ENCODE measurements at places on chromosomes 3 and 15.

- DNase-seq: no peak
Measured at GRCh38 chr15:29208352-29208751, 61.3 kb downstream of the NSMCE3 start.

GRCh38 chr3:144375088-144375487, 403.5 kb downstream of the DIPK2A start:
- no peak for DNase-seq

DNA sequence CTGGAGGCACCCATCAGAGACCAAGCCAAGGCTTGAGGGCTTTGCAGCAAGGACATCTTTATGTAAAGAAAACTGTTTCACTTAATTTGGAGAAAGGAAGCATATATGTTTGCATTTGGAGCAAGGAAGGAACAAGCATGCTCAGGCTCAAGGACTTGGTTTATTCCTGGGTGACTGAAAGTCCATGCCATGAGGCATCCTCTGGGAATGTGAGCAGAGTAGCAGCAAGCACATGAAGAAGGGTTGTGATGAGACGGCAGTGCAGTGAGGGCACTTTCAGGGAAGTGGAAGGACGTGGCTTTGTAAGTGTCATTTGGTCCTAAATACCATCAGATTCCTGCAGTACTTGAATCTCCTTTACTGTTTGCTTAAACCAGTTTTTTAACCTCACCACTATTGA, 26.8 kb downstream of the POLG start:
- no peak for DNase-seq

- DNase-seq: no peak
Measured at GRCh38 chr15:66480267-66480666, 17.3 kb downstream of the SNAPC5 start.

DNA sequence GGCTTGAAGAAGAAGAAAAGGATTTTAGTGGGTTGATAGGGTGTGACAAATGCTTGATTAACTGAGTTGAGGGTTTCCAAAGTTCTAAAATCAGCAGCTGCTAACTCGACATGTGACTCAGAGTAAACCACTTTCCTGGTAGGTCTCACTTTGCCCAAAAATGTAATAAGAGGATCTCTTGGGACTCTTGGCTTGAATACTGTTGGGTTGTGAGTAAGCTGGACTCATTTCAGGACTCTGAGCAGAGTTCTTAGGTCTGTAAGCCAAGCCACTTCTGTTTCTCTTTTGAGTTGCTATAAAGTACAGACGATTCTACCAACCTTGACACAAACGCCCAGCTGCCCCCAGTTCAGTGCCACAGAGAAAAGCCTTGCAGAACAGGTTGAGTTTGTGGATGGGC, 241.1 kb downstream of the ZNF621 start:
- DNase-seq: peak; percentile 83

DNA sequence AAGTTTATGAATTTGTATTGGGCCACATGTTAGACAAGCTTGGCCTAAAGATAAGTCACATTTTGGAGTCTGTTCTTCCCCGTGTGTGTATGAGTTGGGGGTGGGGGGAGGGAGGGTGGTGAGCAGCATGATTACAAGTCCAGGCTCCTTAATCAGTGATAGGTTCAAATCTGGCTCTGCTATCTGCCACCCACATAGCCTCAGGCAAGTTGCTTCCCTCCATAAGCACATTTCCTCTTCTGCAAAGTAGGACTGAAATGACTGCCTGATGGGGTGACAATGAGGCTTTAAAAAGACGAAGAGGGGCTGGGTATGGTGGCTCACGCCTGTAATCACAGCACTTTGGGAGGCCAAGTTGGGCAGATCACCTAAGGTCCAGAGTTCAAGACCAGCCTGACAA, 1.1 kb upstream of the SPATA12 start:
- no peak for DNase-seq

GRCh38 chr3:99662838-99663570, 24.6 kb downstream of the COL8A1 start:
- no peak for DNase-seq

GRCh38 chr15:80445300-80446041, 41.3 kb downstream of the ARNT2 start:
- no peak for DNase-seq

GRCh38 chr3:121736112-121736511, 13.4 kb downstream of the GOLGB1 start:
- no peak for DNase-seq

DNA sequence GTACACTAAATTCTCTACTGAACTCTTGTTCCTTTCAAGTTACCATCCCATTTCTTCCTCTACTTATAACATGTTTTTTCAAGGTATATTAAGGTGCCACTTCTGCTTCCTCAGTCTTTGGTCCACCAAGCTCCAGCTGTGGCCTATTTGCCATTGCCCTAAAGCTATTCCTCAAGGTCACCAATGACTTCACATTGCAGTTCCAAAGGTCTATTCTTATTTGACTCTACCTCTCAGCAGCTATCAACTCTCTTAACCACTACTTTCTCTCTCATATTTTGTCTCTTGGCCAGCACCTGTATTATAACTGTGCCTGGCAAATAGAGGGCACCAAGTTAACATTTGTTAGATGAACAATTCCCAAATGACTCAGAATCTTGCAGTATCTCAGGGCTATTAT, 354.7 kb downstream of the PLCL2 start:
- no peak for DNase-seq

GRCh38 chr15:59501597-59501996, 63.6 kb downstream of the FAM81A start:
- DNase-seq: no peak

DNA sequence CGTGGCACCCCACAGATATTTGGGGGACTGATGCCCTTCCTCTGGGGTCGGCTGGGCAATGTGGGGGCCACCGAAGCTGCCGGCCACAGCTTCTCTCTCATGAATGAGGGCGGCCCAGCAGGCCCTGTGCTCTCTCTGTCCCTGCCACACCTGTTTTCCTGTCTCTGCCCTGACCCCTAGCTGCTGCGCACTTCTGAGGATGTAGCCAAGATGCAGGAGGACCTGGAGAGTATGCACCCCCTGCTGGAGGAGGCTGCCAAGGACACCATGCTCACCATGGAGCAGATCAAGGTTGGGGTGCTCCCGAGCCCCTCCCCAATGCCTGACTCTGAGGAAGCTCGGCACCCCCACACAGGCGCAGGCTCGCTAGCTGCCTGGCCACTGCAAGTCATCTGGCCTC, 59.7 kb downstream of the SEMA3G start:
- DNase-seq: no peak

GRCh38 chr3:185465471-185465870, 33.4 kb downstream of the TMEM41A start:
- DNase-seq: no peak

DNA sequence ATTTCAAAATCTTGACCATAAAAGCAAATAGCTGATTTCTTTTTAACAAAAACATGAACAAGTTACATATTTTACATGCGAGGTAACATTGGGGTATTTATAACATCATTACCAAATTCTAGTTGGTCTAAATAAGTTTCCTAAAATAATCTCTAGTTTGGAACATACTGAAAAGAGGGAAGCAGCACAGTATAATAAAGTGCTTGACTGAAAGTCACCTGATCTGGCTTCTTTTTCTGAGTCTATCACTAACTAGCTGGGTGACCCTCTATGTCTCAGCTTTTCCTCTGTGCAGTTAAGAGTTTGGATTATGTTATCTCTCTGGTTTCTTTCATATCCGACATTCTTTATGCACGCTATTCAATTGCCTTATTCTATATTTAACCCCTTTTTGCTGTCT, 19.8 kb upstream of the CNTN4 start:
- no peak for DNase-seq

DNA sequence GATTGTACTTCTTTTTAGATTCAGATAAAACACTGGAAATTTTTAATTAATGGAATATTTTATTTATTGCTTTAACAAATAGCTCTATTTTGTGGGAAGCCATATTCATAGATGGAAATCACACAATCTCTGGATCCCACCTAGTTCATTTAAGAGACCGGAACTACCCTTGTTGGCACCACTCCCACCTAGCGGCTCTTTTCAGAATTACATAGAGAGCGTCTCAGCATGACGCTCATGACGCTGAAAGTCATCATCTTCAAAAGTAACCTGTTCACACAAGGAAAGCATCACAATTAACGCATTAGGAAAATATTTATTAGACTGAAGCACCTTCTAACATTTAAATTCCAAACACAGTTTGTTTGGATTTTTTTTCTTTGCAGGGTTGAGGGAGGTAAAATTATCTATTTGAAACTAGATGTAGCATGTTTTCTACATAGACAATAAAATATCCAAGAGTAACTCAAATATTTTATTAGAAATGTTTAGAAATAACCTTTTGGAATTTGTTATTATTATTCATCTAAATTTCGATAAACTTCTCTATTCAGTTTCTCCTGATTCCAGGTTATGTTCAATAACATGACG, 214.9 kb upstream of the ARRDC4 start:
- no peak for DNase-seq

DNA sequence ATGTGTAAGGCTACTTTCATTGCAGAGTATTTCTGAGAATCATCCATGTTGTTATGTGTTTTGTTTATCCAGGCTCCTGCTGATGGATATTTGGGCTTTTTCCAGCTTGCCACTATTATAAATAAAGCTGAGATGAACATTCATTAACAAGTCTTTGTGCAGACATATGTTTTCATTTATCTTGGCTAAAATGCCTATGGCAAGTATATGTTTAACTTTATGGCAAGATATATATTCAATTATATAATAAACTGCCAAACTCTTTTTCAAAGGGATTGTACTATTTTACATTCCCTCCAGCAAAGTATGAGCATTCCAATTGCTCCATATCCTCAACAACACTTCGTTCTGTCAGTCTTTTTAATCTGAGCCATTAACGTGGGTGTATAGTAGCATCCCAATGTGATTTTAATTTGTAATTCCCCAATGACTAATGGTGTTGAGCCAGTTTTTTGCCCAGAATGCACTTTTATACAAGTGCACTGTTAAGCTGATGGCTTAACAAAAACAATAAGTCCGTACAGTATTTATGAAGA, 452.4 kb downstream of the SHQ1 start:
- no peak for DNase-seq

- no peak for DNase-seq
Measured at GRCh38 chr3:133886031-133886722, 9.5 kb downstream of the RAB6B start.

DNA sequence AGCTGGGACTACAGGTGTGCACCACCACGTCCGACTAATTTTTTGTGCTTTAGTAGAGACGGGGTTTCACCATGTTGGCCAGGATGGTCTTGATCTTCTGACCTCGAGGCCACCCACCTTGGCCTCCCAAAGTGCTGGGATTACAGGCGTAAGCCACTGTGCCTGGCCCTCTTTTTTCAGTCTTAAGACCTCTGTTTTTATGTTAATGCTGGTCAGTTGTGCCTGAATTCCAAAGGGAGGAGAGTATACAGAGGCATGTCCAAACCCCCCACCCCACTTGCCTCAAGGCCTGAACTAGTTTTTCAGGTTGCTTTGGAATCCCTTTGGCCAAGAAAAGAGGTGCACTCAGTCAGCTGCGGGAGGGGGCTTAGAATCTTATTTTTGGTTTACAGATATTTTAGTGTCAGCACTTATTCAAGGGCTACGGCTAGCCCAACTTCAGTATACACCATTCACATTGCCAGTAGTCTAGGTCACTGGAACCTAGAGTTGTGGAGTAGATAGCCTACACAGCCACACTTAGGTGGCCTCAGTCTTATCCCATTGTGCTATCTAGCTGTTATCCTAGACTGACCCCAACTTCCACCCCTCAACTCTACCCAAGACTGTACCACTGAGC, 128.0 kb upstream of the TPM1 start:
- DNase-seq: no peak

- no peak for DNase-seq
Measured at GRCh38 chr3:11389386-11390268, 117.4 kb downstream of the ATG7 start.

DNA sequence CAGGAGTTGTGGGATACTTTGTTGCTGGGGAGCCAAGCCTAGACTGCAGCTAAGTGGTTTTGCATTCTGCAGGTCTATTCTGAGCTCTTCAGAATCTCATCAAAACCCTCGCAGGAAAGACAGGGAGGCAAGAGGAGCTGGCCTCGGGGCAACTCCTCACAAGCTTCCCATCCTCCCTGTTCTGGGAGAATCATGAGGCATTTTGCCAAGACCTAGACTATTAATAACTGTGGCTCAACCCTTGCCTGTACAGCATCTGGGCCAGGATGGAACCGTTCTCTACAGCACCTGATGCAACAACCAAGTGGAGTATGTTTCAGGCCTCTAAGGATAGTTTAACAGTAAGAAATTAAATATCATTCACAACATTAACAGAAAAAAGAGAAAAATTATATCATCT, 20.2 kb upstream of the SLC6A20 start:
- no peak for DNase-seq

DNA sequence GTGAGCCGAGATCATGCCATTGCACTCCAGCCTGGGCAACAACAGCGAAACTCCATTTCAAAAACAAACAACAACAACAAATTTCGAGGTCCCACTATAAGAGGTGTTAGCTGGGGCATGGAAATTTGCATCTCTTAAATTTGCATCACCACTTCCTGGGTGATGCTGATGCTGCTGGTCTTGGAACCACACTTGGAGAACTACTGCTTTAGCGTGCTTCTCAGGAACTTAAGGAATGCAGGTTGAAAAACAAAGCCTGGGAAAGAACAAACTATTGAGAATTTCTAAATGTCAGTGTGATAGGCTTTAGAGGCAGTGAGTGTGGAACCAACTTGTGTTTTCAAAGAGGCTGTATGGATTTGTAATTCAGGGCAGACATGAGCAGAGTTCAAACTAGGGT, 858.4 kb upstream of the ARPP21 start:
- no peak for DNase-seq

DNA sequence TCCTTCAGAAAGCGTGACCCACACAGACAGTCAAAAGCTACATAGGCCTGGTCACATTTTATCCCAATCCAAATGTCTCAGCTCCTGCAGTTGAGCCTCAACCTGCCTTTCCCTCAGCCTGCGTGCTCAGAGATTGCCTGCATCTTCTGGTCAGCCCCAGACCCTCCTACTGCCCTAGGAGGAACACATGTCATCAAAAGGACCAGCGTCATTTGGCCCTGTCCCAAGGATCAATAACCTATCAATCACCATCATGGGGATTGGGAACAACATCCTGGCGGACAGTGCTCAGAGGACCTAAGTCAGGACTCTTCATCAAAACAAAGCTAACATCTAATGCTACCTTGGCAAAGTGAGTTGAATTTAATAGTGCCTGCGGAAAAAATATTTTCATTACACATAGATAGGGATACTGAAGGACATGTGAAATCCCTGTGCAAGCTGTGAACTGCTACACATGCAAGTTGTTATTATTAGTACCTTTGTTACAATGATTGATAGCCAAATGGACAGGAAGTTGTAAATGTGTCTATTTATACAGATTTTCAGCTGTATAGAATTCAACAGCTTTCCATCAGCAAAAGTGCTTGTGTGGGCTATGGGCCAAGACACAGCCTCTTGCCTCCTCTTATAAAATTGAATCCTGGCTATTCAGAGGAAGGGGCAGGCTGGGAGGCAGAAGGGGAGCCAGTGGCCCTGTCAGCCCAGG, 47.7 kb downstream of the UMPS start:
- no peak for DNase-seq

GRCh38 chr3:183827809-183828537, 2.6 kb upstream of the MAP6D1 start:
- DNase-seq: no peak

- no peak for DNase-seq
Measured at GRCh38 chr3:177561769-177562392, 364.6 kb upstream of the TBL1XR1 start.

GRCh38 chr3:190387578-190388213, at the start of gene CLDN16:
CLDN16 (plus strand) TSS chr3:190388163; CDS start chr3:190388330, 167 bp downstream.
- DNase-seq: no peak

- no peak for DNase-seq
Measured at GRCh38 chr3:72266016-72266370, 481.0 kb upstream of the PROK2 start.

Data from NCI-H446 treated with DMSO at 0.1 percent for 48 hours (cell line).